Stimulated activated CD4-positive, alpha-beta T cell treated with anti-CD3 and anti-CD28 coated beads, TNF-alpha, amount 100 ng/mL, for 4 hours (primary cell): ENCODE measurements at places on chromosomes 3 and 15.

DNA sequence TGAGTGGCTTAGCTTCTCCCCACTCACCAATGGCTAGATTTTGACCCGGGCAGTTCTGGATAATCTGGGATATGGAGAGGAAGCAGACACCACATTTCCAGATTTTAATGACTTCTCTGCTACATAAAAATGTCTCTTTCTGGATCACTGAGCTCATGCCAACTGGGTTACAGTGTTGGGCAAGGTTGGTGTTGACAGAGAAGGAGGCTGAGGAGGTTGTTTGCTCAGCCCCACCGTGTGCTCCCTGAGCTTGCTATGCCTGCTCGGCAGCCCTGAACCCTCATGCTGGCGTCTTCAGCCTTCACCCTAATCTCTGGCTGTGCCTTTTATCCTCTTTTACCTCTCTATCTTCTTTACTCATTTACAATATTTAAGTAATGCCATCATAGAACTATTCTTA is 53.0 kb upstream of the KPNA4 start:
- no peak for DNase-seq

DNA sequence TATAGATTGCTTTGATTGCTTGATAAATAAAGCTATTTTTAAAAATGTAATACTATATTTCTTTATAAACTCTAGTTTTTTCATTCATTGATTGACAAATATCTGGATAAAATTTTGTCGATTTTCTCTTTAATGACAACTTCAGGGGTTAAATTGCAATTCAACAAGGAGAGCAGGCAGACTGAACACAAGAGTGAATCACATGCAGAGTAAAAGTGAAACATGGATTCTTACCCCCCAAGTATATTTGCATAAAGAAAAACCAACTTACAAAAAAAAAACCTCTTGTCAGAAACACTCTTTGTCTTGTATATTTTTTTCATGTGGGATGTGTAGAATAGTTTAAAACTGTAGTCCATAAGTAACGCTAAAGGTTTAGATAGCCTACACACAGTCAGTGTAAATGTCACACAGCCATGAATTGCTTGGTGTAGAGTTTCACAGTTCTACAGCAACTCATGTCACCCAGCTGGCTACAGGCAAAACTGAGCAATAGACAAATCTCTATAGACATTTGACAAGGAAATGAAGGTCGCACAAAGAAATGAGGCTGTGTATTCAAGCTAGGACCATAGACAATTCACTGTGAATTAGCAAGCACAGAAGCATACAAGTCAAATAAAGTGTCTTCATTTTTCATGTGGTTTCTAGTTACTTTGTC is 141.6 kb downstream of the THRB start:
- DNase-seq, result no peak

DNA sequence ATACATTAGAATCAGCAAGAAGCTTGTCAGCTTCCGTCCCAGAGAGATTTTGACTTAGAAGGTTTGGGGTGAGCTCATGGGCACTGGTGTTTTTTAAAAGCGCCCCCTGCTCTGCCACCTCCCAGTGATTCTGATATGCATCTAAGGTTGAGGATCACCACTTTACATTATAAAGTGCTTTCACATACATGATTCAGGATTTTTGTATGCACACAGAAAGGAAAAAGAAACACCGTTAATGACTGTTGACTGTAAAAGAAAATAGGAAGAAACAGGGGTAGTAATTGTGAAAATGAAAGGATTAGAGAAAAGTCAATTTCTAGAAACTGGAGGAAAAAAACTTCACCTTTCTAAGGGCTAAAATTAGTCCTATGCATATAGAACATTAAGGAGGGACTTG is 104.9 kb upstream of the ZBED2 start:
- no peak for DNase-seq

DNA sequence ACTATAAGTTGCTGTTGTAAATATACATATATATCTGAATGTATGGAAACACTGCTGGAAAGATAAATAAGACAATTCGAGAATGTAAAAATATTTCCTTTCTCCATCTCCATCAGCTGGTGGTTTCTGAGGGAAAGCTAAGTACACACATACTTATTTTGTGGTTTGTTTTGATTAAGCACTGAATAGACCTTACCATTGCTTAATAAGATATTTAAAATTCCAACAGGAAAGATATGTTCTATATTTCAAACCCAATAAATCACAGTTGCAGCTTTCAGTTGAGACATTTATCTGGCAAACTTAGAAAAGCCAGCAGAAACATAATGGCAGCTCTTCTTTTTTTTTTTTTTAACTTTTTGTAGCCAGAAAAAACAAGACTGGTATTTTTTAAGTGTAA is 160.4 kb downstream of the VGLL3 start:
- no peak for DNase-seq

- DNase-seq, result no peak
Observed at GRCh38 chr3:105328338-105328730, 38.4 kb upstream of the ALCAM start.

GRCh38 chr15:22850055-22850454 is 11.6 kb downstream of the NIPA2 start:
- no peak for DNase-seq

GRCh38 chr3:197333901-197334639 is 35.7 kb upstream of the DLG1 start:
- no peak for DNase-seq

- no peak for DNase-seq
Observed at GRCh38 chr3:49352890-49353421, 5.2 kb downstream of the GPX1 start.

GRCh38 chr3:8529738-8530525 is 28.3 kb downstream of the LMCD1 start:
- DNase-seq, result no peak

DNA sequence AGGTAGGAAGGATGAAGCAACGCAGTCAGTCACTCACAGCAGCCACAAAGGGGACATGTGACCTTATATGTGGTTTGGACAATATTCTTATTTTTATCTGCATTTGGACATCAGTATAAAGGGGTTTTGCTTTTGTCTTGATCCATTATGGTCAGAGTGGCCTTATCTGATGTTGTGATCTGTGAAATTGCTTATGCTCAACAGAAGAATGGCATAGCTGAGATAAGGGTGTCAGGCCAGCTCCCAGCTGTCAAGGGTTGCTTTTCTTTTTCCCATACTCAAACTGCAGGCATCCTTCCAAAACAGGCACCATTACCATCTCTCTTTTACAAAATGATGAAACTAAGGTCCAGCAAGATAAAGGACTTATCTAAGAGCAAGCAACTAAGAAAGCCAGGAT is 28.1 kb downstream of the DCLK3 start:
- no peak for DNase-seq

- no peak for DNase-seq
Observed at GRCh38 chr3:84547207-84547606, 411.6 kb upstream of the CADM2 start.

GRCh38 chr3:187858041-187858440 is 112.8 kb upstream of the BCL6 start:
- no peak for DNase-seq

GRCh38 chr15:26179906-26180305 is 316.8 kb upstream of the ATP10A start:
- no peak for DNase-seq

DNA sequence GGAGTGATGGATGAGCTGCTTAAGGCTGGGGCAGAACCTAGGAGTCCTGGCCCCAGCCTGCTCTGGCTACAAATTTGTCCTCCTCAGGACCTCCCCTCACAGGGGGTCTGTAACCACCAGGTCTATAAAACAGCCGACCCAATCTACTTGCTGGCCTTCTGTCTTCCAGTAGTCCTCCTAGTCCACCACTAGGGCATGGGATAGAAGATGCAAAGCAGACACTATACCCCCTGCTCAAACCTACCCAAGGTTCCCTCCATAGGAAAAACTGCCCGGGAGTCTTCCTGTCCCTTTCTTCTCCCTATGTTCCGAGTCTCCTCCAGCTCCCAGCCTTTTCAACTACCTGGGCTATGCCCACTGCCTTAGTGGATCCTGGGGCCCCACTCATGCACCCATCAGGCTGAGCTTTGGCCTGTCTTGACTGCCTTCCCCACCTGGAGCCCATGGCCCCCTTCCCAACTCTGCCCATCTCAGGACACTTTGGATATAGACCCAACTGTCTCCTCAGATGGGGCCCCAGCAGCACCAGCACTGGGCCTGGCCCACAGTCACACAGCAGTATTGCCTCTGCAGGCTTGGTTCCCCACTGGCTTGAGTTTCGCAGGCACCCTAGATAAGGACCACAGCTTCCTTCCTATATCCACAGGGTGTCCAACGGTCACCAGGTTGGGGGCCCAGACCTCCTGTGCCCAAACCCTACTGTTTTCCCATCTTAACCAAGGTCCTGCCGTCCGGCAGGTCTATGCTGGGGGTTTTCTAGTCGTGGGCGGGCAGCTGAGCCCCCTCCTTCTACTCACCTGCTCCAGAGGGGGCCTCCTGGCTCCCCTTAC is 1.1 kb downstream of the HYAL3 start:
- no peak for DNase-seq
